Heart left ventricle (tissue), 16 donors: ENCODE measurements at places on chromosomes 2 and 18. TPM values are rescaled to one million over a fixed set of nuclear protein-coding genes. Genes with fewer than 3 reads are reported as not detected.

GRCh38 chr2:122652670-122653069 lies 897.2 kb downstream of the TSN start:
- DNase-seq, result no peak

UPP2 gene
- not detected for total RNA-seq

- DNase-seq, result no peak
Observed at GRCh38 chr18:58649966-58650816, 21.1 kb upstream of the MALT1 start.

DNA sequence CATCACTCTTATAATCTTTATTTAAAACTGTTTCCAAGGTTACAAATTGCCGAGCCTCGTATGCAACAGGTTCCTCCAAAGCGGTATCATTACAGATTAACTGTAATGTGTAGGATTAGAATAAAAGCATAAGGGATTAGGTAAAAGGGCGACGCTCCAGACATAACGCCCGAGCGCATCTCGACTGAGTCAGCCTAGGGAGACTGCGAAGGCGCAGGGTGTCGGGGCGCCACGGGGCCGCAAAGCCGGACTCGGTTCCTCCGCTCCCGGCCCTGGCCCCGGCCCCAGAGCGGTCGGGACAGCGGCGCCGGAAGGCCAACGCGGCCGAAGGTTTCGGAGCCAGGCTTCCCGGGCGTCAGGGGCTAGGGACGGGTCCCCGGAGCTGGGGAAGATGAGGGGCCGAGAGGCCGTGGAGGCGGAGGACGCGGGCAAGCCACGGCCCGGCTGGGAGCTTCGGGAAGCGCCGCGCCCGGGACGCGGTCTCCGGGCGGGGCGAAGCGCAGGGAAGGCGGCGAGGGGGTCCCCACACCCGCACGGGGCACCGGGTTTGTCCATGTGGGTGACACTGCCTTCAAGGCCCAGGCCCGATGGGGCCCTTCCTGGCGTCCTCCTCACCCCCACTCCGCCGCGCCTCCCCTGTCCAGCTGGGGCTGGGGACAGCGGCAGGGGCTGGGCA lies 12.9 kb upstream of the SIX3 start:
- DNase-seq, result no peak

DNA sequence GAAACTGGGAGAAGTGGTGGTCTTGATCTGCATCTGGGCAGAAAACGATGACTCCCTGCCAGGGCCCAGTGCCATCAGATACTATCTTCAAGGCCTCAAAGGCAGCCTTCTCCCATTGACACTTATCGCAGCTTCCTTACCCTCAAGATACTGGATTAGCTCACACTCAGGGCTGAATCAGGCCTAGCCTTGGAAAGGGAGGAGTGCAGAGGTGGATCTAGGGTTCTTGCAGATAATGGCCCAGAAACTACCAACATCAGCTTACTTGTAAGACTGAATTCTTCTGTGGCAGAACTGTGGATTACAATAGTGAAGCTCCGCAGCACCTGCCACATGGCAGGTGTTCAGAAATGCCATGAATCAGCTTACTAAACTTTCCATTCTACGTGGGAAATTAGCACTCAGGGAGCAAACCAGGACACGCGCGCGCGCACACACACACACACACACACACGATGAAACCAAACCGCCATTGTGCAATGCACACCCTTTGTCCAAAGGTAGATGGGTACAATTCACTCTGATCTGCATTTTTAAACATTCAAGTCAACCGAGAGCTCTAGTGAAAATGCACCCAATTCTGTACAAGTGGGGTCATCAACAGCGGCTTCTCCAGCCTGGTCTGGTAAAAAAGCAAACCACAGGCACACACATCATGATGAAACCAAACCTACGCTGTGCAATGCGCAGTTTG lies 26.3 kb upstream of the TMEM182 start:
- no peak for DNase-seq

GRCh38 chr2:200199576-200200263 lies 106.8 kb upstream of the SPATS2L start:
- no peak for DNase-seq

- no peak for DNase-seq
Observed at GRCh38 chr2:51322613-51323012, 290.7 kb upstream of the NRXN1 start.

GRCh38 chr18:45945669-45946068 lies 21.5 kb downstream of the EPG5 start:
- DNase-seq, result no peak

GKN1 gene
- total RNA-seq, result not detected

DNA sequence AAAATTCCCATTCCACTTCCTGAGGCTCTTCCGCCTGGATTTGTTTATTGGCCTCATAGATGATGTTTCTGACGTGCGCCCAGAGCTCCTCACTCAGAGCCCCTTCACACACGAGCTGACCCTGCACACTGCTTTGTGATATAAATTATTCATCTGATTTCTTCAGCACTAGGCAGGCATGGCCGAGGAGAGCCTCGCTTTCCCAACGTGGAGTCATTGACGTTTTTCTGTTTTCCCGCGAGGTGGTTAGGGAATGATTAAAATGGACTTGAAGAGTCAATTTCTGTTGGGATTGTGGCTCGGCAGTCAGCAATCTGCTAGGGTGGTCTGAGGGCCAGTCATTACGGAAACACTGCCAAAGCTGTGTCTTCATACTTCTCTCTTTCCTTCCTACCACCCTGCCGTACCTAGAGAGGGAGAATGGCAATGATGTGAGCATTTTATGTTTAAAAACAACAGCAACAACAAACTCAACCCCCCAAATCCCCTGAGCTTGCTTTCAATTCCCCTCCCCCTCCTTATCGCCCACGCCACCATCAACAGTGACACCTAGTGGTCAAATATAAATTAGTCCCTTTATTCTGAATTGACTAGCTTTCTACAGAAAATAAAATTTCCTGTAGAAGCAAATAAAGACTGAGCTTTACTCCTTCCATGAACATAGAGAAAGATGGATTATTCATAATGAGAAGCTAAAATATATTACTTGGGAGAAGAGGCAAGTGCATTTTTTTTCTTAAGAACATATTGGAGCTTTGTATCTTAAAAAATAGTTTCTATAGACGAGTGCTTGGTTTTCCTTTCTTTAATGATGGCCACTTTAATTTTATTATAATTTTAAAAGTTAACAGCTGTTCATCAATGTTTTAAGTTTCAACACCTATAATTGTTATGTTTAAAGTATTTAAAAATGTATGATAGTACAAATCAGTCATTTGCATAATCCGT lies 285.1 kb downstream of the MTX2 start:
- no peak for DNase-seq

GRCh38 chr2:23489471-23490322 lies 104.7 kb downstream of the KLHL29 start:
- DNase-seq, result no peak

MTHFD2 gene
- total RNA-seq, result 20.8 TPM

- no peak for DNase-seq
Observed at GRCh38 chr2:178473931-178474330, 4.5 kb downstream of the FKBP7 start.

RESP18 gene
- not detected for total RNA-seq

GRCh38 chr2:8555543-8555942 lies 126.3 kb upstream of the ID2 start:
- no peak for DNase-seq

GRCh38 chr18:26653943-26654615 lies 105.7 kb upstream of the KCTD1 start:
- DNase-seq, result no peak

- DNase-seq, result no peak
Observed at GRCh38 chr2:20366672-20367116, 16.1 kb upstream of the PUM2 start.

CBLN2 gene
- not detected for total RNA-seq

DNA sequence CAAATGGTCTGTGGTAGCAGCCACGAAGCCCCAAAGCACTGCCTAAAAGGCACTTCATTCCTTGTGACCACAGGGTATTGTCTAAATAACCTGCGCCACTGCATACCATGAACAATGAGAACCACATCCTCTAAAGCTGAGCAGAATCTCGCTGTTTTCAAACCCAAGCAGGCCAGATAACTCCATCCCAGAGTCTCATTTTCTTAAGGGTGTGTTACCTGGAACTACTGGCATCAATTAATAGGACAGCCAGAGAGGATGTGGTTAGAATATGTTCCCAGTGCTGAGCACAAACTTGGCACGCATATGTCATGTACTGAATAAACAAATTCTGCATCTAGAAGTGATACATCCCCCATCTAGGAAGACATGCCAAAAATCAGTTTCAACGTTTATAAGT lies 13.0 kb downstream of the VPS4B start:
- DNase-seq, result no peak

DNA sequence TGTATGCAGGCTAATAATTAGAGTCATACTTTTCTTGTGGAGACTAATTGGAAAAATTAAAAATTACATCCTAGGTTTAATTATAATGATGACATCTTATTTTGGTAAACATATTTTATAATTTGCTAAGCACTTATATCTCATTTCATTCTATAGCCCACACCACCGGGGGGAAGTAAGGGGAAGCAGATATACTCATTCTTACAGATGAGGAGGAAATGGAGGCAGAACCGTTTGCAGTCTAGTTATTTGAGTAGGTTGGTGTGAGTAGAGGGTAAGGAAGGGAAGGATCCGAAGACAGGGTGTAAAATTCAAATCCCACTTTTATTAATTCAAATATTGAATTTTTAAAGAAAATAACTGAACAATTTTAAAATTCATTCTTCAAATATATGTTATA lies 3.7 kb downstream of the ITGAV start:
- DNase-seq, result no peak

- no peak for DNase-seq
Observed at GRCh38 chr2:50449306-50449705, 582.6 kb downstream of the NRXN1 start.

DNA sequence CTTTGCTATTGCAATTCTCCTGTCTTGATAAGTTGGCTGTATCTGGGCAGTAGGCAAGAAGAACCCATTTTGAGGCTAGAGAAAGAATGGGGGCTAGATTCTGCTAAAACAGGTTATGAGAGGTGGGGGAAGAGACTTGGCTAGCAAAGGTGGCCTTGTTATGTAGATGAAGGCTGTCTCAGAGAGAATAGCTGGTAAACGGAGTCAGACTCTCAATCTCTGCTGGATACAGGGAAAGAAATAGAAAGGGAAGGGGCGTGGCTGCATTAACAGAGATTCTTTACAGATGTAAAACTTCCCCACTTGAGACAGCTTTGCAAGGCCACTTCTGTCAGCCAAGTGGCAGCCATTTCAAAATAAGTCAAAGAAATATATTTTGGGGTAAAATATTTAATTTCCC lies 38.1 kb upstream of the ARHGAP25 start:
- no peak for DNase-seq

GRCh38 chr2:235021752-235022151 lies 69.9 kb downstream of the SH3BP4 start:
- DNase-seq, result no peak

DNA sequence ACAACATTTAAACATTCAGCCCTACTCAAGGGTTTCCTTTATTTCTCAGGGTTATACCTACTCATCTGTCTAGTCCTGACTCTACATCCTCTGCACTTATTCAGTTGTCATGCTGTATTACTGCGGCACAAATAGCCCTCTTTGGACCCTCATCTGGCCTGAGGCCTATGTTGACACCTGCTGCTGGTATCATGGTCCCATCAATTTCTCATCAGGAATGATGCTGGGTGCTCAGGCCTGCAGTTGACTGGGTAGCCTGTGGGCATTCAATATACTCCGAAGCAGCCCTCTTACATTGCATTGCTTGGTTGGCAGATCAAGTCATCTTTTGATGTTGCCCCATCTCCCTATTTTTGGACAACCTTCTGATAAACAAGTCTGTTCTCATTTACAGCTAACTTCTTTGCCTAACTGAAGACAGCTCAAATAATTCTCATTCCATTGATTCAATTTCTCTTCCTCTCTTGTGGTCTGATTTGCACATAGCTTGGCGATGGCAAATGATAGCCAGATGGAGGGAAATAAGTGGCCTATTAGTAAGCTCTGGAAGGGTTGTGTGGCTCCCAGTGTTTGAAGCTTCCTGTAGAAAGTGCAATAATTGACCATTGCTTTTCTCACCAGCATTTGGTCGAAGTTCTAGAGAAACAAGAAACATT lies 19.1 kb upstream of the MC4R start:
- no peak for DNase-seq

GPR17 gene
- total RNA-seq, result 0.10 TPM

DNA sequence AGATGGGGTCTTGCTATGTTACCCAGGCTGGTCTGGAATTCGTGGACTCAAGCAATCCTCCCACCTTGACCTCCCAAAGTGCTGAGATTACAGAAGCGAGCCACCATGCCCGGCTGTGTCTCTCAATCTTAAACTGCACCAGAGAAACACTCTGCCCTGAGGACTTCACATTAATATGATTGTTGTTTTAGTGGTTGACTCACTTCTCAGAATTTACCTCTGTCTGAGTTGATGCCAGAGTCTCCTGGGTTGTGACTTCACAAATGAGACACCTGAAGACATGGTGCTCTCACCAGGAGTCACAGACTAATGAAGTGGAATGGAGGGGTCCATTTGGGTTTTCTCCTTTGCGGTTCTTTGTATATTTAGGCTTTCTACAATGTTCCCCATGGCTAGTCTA lies 61.0 kb upstream of the TGIF1 start:
- no peak for DNase-seq

GRCh38 chr18:32550963-32551362 lies 80.3 kb upstream of the GAREM1 start:
- DNase-seq, result no peak

- no peak for DNase-seq
Observed at GRCh38 chr2:30122362-30122761, 24.4 kb upstream of the YPEL5 start.

ATP6V1B1 gene
- not detected for total RNA-seq

GRCh38 chr2:135532581-135532980 lies 1.3 kb downstream of the R3HDM1 start:
- DNase-seq, result no peak
